ENCODE measurements at places on chromosomes 2 and 18. TPM values are rescaled to one million over a fixed set of nuclear protein-coding genes. Genes with fewer than 3 reads are reported as not detected.
A peak's percentile ranks its signal among the peaks of the same experiment; 100 is the strongest.

DNA sequence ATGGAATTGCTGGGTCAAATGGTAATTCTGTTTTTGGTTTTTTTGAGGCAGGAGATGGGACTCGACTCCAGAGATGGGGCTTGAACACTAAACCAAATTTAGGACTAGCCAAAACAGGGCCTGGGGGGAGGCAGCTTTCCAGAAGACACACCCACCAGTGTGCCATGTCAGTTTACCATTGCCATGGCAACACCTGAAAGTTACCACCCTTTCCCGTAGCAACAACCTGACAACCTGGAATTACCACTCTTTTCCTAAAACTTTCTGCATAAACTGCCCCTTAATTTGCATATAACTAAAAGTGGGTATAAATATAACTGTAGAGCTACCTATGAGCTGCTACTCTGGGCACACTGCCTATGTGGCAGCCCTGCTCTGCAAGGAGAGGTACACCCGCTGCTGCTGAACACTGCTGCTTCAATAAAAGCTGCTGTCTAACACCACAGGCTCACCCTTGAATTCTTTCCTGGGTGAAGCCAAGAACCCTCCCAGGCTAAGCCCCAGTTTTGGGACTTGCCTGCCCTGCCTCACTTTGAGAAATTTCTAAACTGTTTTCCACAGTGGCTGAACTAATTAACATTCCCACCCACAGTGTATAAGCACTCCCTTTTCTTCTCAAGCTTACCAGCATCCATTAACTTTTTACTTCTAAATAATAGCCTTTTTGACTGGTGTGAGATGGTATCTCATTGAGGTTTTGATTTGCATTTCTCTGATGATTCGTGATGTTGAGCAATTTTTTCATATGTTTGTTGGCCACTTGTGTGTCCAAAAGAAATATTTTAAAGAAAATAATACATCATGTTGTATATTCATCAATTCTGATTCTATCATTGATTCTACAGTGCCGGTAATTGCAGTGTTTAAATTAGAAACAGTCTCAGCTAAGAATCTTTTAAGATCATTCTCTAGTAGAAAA lies 10.6 kb downstream of the CDK15 start:
- H3K36me3 ChIP-seq: no peaks in the 10 kb centered on the region
- H3K4me1 ChIP-seq: no peaks in the 10 kb centered on the region
- peaks cover 24% of the 10 kb centered on the region for H3K27me3 ChIP-seq
- H3K4me3 ChIP-seq: no peak overlapping the region
- DNase-seq: no peak

The SOX11 gene
- not detected for total RNA-seq

GRCh38 chr2:205197468-205198139 lies 484.7 kb upstream of the NRP2 start:
- H3K4me3 ChIP-seq: no peak overlapping the region
- no peaks in the 10 kb centered on the region for H3K27me3 ChIP-seq
- H3K36me3 ChIP-seq: no peaks in the 10 kb centered on the region
- no peak overlapping the region for H3K27ac ChIP-seq

DNA sequence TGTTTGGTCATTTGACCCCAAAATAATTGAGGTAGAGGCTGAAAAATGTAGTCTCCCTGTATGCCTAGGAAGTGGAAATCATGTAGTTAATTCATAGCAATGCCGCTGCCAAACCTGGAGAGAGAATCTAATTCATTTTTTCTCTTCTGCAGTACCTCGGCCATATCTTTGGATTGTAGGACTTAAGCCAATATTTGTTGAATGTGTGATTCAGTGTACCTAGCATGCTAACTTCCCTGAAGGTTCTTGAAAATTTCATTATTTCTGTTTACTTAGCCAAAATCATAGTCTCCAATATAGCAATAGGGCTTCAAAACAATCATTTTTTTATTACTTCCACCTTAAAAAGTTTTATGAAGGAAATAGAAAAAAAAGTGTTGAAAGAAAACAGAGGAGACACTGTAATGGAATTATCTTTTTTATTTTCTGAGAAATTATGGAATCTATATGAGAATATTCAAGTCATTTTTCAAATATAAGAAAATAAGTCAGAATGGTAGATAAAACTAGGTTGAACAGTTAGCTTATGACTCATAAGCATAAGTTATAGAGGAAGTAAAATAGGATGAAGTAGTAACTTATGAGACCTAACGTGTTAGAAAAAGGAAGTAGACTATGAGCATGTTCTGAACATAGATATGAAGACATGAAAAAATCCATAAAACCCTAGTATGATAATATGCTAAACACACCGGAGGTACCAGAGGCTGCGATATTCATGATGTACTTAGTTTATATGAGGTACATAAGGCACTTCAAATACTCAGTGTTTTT lies 35.2 kb upstream of the CDH19 start:
- no peaks in the 10 kb centered on the region for H3K27me3 ChIP-seq
- no peaks in the 10 kb centered on the region for H3K4me1 ChIP-seq
- H3K27ac ChIP-seq: no peak overlapping the region
- no peak overlapping the region for H3K4me3 ChIP-seq

DNA sequence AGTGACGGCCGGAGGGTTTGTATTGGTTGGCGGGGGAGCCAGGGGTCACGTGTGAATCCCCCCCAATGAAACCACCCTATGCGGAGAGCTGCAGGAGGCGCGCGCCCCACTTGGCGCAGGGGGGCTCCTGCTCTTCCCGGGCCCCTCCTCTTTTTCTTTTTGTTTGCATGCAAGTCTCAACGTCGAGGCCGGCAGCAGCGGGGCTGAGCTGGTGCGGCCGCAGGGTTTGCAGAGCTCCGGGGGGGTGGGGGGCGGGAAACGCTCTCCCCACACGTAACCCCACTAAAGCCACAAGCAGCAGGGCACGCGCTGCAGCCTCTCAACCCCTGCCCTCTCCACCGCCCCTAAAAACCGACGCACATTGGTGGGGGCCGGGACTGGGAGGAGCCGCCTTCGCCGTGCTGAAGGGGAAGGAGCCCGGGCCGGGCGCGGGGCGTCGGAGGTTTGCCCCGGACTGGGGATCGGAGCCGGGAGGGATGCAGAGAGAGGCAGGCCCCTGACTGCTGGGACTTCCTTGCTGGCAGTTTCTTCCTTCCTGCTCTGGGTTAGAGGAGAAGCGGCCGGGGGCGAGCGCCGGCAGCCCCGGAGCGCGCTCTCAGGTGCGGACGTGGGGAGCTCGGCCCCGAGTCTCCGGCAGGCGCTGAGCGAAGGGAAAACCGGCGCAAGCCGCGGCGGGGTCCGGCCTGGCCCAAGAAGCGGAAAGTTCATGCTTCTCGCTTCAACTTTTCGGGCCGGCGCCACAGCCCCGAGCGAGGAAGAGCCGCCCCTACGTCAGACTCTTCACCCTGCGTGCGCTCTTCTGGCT lies 864 bp downstream of the LBH start:
- peaks cover 60% of the 10 kb centered on the region for H3K4me1 ChIP-seq
- peak; percentile 91 for DNase-seq
- H3K36me3 ChIP-seq: peaks cover 32% of the 10 kb centered on the region

DNA sequence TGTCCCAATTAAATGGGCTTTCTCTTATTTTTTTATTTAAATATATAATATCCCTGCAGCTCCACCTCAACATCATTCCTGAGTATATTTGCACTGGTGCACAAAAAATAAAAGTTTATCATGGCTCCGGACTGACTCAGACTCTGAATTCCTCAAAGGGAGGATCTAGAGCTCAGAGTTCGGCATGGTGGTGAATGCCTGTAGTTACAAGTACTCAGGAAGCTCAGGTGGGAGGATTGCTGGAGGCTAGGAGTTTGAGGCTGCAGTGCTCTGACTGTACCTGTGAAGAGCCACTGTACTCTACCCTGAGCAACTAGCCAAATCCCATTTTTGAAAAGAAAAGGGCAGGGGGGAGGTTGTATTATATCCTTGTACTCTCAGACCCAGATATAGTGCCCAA lies 52.8 kb upstream of the NRXN1 start:
- H3K4me3 ChIP-seq: no peak overlapping the region
- H3K27me3 ChIP-seq: no peaks in the 10 kb centered on the region
- H3K27ac ChIP-seq: no peak overlapping the region

The SERPINB4 gene
- not detected for total RNA-seq

GRCh38 chr18:13811993-13812392 lies 12.0 kb upstream of the MC5R start:
- H3K27me3 ChIP-seq: peaks cover 23% of the 10 kb centered on the region
- H3K4me1 ChIP-seq: no peaks in the 10 kb centered on the region
- no peaks in the 10 kb centered on the region for H3K36me3 ChIP-seq
- no peak overlapping the region for H3K27ac ChIP-seq
- H3K4me3 ChIP-seq: no peak overlapping the region

DNA sequence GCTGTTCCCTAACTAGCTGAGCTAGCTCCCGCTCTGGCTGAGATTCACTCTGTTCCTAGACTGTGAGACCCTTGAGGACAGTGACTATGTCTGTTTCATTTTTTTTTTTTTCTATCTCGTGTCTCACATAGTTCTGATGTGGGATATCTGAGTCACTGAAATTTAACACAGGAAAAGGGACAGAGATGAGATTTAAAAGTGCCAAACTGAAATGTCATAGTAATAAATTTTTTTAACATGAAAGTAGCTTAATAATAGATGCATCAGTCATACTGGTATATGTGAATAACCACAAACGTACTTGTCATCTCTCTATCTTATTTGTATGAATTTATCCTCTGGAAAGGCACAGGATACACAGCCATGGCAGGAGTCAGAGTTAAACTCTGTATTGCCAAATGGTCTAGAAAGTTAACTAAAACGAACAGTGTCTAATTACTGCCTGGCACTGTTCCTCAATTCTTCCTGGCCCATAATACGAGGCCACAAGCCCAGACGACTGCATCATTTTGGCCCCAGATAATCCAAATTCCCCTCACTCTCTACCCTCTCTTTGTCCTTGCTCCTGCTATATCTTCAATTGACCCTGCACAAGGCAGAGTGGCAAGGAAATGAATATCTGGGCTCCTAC lies 87.5 kb downstream of the SATB2 start:
- no peak overlapping the region for H3K4me3 ChIP-seq
- peaks cover 3% of the 10 kb centered on the region for H3K27me3 ChIP-seq
- no peak overlapping the region for H3K27ac ChIP-seq
- no peaks in the 10 kb centered on the region for H3K4me1 ChIP-seq
- no peak for DNase-seq
- no peaks in the 10 kb centered on the region for H3K36me3 ChIP-seq

The SIGLEC15 gene
- not detected for total RNA-seq

The TTC31 gene
- total RNA-seq: 39.4 TPM

- H3K36me3 ChIP-seq: no peaks in the 10 kb centered on the region
- H3K4me3 ChIP-seq: no peak overlapping the region
- no peak for DNase-seq
These were observed 139.0 kb upstream of the ETAA1 start for GRCh38 chr2:67258122-67258521.

Data from activated CD8-positive, alpha-beta memory T cell treated with anti-CD3 and anti-CD28 coated beads, Interleukin-2, amount 10 ng/mL, durations not matched to agents 7 days and 5 days (primary cell).